Cardiac muscle cell (in vitro differentiated cells and primary cell): ENCODE measurements at places on chromosomes 1 and 21. TPM values are rescaled to one million over a fixed set of nuclear protein-coding genes. Genes with fewer than 3 reads are reported as not detected.

The LAD1 gene
- 8.2 and 9.5 TPM in 2 replicates for polyA plus RNA-seq

The NCF2 gene
- polyA plus RNA-seq: 0.19 and 1.5 TPM in 2 replicates

The KIF17 gene
- 1.1 and 8.4 TPM in 2 replicates for polyA plus RNA-seq

The SELL gene
- not detected in 2 replicates for polyA plus RNA-seq

The FAM72C gene
- 3.3 and 16.0 TPM in 2 replicates for polyA plus RNA-seq

The POU3F1 gene
- polyA plus RNA-seq: 0.07 TPM in 1 of 2 replicates, not detected in the other

The CELA3A gene
- not detected in 2 replicates for polyA plus RNA-seq

The EXO5 gene
- polyA plus RNA-seq: 6.1 and 8.9 TPM in 2 replicates

The CD53 gene
- 0.59 TPM in 1 of 2 replicates, not detected in the other for polyA plus RNA-seq

The LRRC71 gene
- 0.24 and 0.69 TPM in 2 replicates for polyA plus RNA-seq

The TINAGL1 gene
- 4.4 and 9.1 TPM in 2 replicates for polyA plus RNA-seq

The FAM163A gene
- polyA plus RNA-seq: 0.06 TPM in 1 of 2 replicates, not detected in the other

The RXRG gene
- polyA plus RNA-seq: 296 and 429 TPM in 2 replicates

The LCA5L gene
- 3.4 and 5.0 TPM in 2 replicates for polyA plus RNA-seq

The CFHR1 gene
- not detected in 2 replicates for polyA plus RNA-seq

The OR10J1 gene
- not detected in 2 replicates for polyA plus RNA-seq

The MYOM3 gene
- polyA plus RNA-seq: 0.51 TPM in 1 of 2 replicates, not detected in the other

The ST3GAL3 gene
- polyA plus RNA-seq: 35.6 and 35.7 TPM in 2 replicates

The NTRK1 gene
- polyA plus RNA-seq: 2.4 and 3.9 TPM in 2 replicates

The TUFT1 gene
- 7.7 and 9.0 TPM in 2 replicates for polyA plus RNA-seq

The RAB3GAP2 gene
- 9.9 and 17.6 TPM in 2 replicates for polyA plus RNA-seq

The ALPL gene
- polyA plus RNA-seq: 0.21 and 0.77 TPM in 2 replicates

The TDRD10 gene
- polyA plus RNA-seq: 0.54 and 1.0 TPM in 2 replicates

The FAM151A gene
- polyA plus RNA-seq: 0.18 and 0.32 TPM in 2 replicates

The ORC1 gene
- 3.4 and 4.6 TPM in 2 replicates for polyA plus RNA-seq

The MAP1LC3C gene
- polyA plus RNA-seq: not detected in 2 replicates

The LCE2C gene
- polyA plus RNA-seq: not detected in 2 replicates

The OR6N1 gene
- polyA plus RNA-seq: not detected in 2 replicates

The MROH9 gene
- not detected in 2 replicates for polyA plus RNA-seq

The KCNH1 gene
- 0.04 TPM in 1 of 2 replicates, not detected in the other for polyA plus RNA-seq

The HCRTR1 gene
- not detected in 2 replicates for polyA plus RNA-seq

The LYSMD1 gene
- polyA plus RNA-seq: 4.9 and 8.0 TPM in 2 replicates

The TCP10L gene
- 4.5 and 4.7 TPM in 2 replicates for polyA plus RNA-seq

The PPM1J gene
- 20.1 and 28.6 TPM in 2 replicates for polyA plus RNA-seq

The KRTAP6-3 gene
- not detected in 2 replicates for polyA plus RNA-seq

The CLEC20A gene
- polyA plus RNA-seq: not detected in 2 replicates

The KCNT2 gene
- polyA plus RNA-seq: 2.0 and 3.4 TPM in 2 replicates

The CLCA1 gene
- polyA plus RNA-seq: not detected in 2 replicates

The ELAPOR1 gene
- not detected in 2 replicates for polyA plus RNA-seq

The PLEKHA6 gene
- 23.1 and 41.6 TPM in 2 replicates for polyA plus RNA-seq

The AIRE gene
- not detected in 2 replicates for polyA plus RNA-seq
